Mammary epithelial cell (primary cell): ENCODE measurements at places on chromosomes 5 and 9. TPM values are rescaled to one million over a fixed set of nuclear protein-coding genes. Genes with fewer than 3 reads are reported as not detected.

DNA sequence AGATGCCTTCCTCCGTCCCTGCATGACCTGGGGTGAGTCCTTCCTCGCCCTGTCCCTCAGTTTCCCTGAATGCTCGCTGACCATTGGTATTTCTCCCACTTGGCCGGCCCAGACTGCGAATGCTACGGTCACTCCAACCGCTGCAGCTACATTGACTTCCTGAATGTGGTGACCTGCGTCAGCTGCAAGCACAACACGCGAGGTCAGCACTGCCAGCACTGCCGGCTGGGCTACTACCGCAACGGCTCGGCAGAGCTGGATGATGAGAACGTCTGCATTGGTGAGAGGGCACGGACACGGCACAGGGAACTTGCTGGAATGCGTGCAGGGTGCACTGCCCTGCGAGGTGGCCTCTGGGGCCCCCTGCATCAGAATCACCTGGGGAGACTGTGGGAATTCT lies 77.1 kb downstream of the NTNG2 start:
- no peak for DNase-seq

GRCh38 chr5:43357878-43358281 lies 44.7 kb upstream of the HMGCS1 start:
- no peak for DNase-seq

GRCh38 chr5:132776131-132776937 lies 705 bp downstream of the SEPTIN8 start:
- peak; percentile 14 for DNase-seq

GRCh38 chr5:65133477-65134110 lies 348.1 kb downstream of the ADAMTS6 start:
- no peak for DNase-seq

DNA sequence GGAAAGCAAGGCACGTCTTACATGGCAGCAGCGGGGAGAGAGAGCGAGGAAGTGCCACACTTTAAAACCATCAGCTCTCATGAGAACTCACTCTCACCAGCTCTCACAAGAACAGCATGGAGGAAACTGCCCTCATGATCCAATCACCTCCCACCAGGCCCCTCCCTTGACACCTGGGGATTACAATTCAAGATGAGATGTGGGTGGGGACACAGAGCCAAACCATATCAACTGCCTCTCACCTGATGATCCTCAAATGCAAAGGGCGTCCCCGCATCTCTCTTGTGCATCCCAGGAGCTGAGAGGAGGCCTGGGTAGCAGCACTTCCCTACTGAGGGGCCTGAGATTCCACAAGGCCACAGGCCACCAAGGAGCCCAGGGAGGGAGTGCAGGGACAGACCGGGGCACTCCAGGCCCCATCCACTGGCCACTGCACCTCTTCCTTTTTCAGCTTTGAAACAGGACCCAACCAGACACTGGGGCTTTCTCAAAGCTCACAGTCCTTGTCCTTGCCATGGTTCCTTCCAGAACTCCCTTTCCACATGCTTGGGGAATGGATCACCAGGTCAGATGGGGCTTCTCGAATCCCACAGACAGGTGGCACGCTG lies 54.5 kb upstream of the IL17B start:
- DNase-seq, result no peak

The FBXW2 gene
- total RNA-seq, result 39.3 TPM

- no peak for DNase-seq
Observed at GRCh38 chr5:24998641-24999040, 353.9 kb upstream of the CDH10 start.

DNA sequence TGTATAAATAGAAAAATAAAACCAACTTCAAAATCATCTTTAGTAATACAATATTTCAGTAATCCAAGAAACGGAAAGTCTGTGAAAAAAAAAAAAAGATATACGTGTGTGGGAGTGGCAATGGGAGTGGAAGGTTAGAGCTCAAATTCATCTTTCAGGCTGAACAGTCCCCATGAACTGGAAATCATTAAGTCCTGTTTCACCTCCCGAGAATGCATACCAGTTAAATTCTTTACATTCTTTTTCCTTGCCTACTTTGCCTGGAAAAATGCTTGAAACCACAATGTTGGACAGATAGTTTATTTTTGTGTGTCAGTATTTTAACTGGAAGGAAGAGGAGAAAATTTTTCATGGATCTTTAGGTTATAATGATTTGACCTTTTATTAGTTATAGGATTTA lies 166.8 kb downstream of the MUSK start:
- peak; percentile 9 for DNase-seq

DNA sequence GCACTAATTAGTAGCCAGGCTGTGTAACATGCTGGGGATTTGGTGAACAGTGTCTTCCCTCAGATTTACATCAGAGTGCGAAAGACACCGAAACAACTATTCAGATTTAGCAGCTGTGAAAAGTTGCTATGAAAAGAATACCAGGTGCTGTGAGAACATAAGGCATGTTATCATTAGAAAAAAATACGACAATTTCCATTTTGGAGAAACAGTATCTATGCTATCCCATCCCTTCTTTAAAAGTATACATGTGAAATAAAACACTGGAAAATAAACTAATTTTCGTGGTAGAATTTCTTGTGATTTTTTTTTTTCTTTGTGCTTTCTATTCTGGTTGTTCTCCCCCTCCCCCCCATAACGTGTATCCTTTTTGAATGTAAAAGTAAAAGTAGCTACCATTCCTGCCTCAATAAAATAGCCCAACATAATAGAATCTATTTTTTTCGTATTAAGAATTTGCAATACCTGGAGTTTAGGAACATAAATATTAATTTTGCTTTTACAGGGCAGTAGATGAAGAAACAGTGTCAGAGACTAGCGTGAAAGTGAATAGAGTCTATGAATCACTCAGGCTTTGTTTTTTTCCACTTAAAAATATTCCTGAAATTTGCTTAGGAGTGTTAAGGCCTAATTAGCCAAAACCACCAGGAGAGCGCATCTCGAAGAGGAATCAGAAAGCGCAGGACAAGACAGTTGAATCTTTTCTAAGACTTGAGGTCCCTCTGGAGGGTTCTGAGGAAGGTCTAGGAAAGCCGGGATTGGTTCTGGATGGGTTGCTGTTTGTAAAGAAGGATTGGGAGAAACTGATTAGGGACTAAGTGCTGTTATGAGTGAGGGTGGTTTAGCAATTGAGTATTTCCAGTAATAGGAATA lies 813 bp upstream of the SLU7 start:
- DNase-seq, result no peak

- no peak for DNase-seq
Observed at GRCh38 chr9:126298063-126298801, 28.4 kb upstream of the MVB12B start.

- DNase-seq, result no peak
Observed at GRCh38 chr5:135776457-135776856, 58.0 kb upstream of the SLC25A48 start.

GRCh38 chr9:101636247-101636646 lies 41.5 kb upstream of the PPP3R2 start:
- DNase-seq, result no peak

- peak; percentile 64 for DNase-seq
Observed at GRCh38 chr9:95852059-95853032, 23.1 kb upstream of the ERCC6L2 start.

DNA sequence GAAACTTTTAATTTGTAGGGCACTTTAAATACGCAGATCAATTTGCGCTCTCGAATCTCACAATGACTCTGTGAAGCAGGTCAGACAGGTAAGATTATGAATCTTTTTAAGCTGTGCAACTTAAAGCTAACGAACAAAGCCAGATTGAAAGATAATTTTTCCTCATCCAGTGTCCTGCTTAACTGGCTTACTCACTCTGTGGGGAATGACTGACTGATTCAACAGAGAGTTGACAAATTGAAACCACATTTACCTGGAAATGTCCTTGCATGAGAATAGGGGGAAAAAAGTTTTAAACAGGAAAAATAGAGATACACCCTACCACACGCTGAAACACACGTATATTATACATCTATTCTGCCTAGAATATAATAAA lies 187.9 kb downstream of the MAN2A1 start:
- DNase-seq, result peak; percentile 76

The CNTLN gene
- 4.2 and 6.3 TPM in 2 replicates for total RNA-seq

DNA sequence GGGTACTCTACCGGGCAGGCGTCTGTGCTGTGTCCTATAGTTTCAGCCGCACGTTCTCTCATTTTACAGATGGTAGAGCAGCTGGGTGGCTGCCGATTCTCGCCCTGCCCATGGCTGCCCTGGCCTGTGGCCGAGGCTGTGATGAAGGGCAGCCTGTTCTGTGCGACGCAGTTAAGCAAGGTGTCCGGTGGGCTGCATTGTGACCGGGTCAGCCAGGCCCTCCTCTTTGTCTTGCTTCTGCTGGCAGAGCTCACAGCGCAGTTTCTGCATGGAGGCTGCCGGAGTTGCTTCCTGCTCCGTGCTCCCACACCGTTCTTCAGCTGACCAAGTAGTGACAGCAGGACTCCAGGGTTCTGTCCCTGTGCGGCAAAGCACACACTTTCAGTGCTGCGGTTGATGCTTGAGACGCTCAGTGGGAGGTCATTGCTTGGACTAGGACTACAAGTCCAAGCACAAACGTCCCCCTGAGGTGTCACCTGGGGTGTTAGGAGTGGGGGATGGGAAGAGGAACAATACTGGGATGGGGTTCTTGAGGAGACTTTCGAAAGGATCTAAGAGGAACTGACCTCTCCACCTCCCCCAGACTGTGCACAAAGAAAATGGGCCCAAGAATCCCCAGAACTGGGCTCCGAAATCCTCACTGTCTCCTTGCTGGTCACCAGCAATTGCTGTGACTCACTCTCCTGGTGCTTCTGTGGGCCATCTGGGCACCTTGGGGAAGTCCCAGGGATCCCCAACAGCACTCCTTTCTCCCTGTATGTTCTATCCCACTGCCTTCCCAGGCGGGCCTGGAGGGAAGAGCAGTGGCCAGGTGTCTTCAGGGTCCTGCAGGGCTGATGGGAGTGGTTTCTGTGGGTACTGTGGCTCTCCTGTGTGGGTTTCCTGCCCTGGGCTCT lies 58.2 kb downstream of the GADD45G start:
- no peak for DNase-seq

- peak; percentile 91 for DNase-seq
Observed at GRCh38 chr5:74956278-74956677, 90.1 kb upstream of the FAM169A start.

The ZDHHC12 gene
- total RNA-seq, result 35.6 and 61.3 TPM in 2 replicates

GRCh38 chr5:90201923-90202322 lies 207.6 kb downstream of the CETN3 start:
- peak; percentile 83 for DNase-seq

The PRRX2 gene
- 0.33 TPM for total RNA-seq

The DOCK2 gene
- 0.17 TPM for total RNA-seq

- peak; percentile 39 for DNase-seq
Observed at GRCh38 chr9:114588210-114588609, 641 bp downstream of the ATP6V1G1 start.

GRCh38 chr9:126160067-126160853 lies 166.4 kb upstream of the MVB12B start:
- no peak for DNase-seq

The IFNA8 gene
- total RNA-seq, result not detected

GRCh38 chr5:55913466-55914413 lies 62.6 kb downstream of the IL31RA start:
- DNase-seq, result no peak

GRCh38 chr5:143870362-143870761 lies 58.4 kb downstream of the HMHB1 start:
- DNase-seq, result no peak

DNA sequence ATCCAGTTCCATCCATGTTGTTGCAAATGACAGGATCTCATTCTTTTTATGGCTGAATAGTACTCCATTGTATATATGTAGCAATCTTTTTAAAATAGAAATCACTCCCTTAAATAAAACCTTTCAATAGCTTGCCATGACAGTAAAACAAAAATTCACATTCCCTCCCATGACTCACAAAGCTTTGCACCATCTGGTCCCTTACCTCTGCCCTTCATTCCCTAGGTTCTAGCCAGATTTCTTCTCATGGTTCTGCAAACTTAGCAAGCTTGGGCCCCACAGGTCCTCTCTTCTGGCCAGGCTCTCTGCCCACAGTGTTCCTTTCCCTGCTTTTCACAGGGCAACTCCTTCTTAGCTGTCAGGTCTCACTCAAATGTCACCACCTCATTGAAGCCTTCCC lies 4.3 kb upstream of the SPOCK1 start:
- no peak for DNase-seq

The DDX41 gene
- 60.7 TPM for total RNA-seq

The CDH9 gene
- not detected for total RNA-seq

GRCh38 chr5:151079838-151080612 lies 809 bp downstream of the TNIP1 start:
- peak; percentile 88 for DNase-seq

- no peak for DNase-seq
Observed at GRCh38 chr5:13878357-13878756, 66.1 kb downstream of the DNAH5 start.

DNA sequence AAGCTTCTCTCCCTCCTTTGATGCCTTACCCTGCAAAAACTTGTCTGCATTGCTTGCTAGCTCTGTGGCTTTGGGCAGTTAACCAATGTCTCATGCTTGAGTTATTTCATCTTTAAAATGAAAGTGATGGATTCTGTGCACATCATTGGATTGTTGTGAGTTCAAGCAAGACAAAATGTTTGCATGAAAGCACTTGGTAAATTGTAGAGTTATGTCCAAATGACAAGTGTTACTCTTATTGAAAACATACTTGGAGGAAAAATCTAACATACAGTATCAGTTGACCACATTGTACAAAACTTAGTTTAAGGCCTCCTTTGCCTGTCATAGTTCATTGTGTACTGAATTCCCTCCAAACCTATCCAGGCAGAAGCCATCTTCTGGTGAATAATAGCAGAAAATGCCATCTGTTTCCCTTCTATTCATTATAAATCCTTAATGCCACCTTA lies 30.0 kb downstream of the TGFBR1 start:
- DNase-seq, result peak; percentile 50

DNA sequence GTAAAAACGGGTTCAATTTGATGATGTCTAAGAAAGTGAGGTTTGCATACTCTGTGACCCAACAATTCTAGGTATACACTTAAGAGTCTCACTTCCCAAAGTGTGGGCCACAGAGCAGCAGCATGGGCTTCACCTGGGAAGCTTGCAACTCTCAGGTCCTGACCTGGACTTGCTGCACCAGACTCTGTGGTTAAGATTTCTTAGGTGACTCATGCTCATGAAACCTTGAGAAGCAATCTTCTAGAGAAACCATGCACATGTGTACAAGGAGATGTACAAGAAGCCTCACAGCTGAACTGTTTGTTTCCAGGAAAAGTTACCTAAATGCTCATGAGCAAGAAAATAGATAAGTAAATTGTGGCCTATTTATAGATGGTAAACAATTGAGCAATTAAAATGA lies 30.0 kb downstream of the DNAJC21 start:
- peak; percentile 74 for DNase-seq

The SPINK14 gene
- total RNA-seq, result not detected in 2 replicates

The PCDHGB3 gene
- total RNA-seq, result 0.72 and 1.8 TPM in 2 replicates

DNA sequence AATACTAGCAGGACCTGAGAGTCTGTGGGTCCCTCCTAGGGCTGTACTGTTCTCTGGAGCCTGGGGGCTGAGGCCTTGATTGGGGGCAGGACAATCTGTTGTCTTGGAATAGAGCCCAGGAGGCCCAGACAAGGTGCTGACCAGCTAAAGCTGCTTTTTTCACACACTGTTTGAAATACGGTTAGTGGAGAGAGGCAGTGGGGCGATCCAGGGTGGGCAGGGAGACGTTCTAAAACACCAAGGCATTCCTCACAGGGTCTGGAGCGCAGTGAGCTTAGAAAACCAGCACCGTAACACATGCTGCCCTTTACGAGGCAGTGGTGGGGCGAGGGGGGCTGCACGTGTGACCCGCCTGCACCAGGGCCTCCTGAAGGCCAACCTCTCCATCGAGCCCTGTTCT lies 55.1 kb downstream of the EHMT1 start:
- no peak for DNase-seq
